ENCODE measurements at places on chromosomes 3 and 15.

- DNase-seq = no peak
These were observed 8.0 kb upstream of the EEFSEC start for GRCh38 chr3:128145279-128145678.

GRCh38 chr3:65401359-65402305 is 637.1 kb downstream of the MAGI1 start:
- no peak for DNase-seq

GRCh38 chr3:27861046-27862036 is 139.2 kb upstream of the EOMES start:
- DNase-seq = no peak

DNA sequence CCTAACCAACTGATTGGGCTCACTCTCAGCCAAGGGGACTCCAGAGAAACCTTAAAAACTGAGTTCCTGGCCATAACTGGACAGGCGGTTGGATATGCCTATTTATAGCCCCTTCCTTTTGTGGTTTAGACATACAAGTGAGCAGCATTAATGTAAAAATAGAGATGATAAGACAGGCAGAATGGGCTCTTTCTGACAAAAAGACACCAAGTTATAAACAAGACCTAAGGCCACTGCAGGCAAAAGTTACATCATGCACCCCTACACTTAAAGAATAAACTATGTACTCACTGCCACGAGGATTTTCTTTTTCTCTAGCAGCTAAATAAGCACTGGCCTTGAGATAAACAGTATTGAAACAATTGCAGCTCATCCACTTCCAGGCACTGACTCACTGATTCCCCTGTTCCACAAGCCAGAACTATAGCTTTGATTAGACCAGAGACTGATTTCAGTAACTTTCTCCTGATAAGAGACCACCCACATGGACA is 30.1 kb downstream of the SUCNR1 start:
- DNase-seq = no peak

- no peak for DNase-seq
These were observed 33.0 kb downstream of the SYNM start for GRCh38 chr15:99137877-99138276.

DNA sequence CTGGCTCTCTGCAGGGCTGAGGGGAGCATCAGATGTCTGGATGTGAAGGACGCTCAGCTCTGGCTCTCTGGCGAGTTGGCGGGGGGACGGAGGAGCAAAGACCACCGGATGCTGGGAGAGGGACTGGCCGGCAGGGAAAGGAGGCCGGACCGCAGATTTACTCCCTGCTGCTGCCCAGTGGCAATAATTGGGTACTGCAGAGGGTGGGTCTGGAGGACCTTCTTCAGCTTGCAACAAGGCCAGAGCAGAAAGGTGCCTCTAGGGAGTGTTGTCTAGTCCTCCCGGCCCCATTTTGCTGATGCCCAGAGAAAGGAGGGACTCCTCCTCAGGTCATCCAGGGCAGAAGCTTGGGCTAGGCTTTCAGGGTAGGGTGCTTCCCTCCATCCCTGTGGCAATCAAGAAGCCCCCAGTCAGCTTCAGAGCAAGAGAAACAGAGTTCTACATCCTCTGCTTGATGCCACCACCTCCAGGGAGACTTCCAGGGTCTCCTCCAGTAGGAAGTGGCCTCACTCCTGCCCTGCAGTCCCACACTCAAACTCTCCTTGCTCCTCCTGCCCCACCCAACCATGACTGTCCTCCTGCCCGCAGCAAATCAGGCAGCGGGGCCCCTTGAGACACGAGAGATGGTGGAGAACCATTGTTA is 20.3 kb upstream of the CSPG4 start:
- DNase-seq = no peak

- no peak for DNase-seq
These were observed 39.2 kb upstream of the TFRC start for GRCh38 chr3:196121066-196121465.

DNA sequence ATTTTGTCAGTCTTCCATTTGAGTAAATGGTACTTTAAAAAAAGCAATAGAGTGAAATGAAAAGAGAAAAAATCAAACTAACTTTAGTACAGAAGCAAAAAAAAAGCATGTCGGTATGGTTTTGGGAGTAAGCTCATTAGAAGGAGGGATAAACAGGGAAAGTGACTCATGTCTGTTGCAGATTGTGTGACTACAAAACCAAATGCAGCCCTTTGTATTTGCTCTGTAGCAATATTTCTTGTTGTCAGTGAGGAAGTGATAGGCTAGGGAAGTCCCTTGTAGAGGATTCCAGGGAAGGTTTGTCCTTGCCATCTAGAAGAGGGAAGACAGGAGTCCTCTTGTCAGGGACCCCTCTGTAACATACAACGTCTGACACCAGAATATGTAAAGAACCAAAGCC is 150.5 kb upstream of the POU1F1 start:
- DNase-seq = no peak

DNA sequence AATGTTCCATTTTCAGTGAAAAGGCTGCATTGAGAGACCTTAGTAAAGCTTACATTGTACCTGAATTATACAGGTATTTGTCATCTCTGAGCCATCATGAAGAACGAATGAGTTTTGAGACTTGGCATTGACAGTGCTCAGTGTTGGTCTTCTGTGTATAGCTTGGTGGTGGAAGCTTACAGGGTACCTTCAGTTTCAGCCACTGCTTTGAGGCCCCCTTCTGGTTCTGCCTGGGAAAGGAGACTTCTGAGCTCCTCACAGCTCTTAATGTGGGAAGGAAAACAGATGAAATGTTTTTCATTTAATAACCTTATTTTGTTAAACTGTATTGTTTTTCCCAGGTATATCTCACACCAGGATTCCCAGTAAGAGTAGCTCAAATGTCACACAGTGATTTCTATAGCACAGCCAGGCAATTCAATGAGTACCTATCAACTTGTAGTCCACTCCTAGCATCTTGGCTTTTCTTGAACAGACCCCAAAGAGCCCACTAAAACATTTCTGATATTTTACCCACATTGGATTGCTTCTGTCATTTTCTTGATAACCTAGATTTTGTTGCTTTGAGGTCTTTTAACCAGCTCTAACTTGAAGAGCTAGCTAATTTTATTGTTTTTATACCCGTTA is 5.6 kb downstream of the SERPINI1 start:
- DNase-seq = no peak

DNA sequence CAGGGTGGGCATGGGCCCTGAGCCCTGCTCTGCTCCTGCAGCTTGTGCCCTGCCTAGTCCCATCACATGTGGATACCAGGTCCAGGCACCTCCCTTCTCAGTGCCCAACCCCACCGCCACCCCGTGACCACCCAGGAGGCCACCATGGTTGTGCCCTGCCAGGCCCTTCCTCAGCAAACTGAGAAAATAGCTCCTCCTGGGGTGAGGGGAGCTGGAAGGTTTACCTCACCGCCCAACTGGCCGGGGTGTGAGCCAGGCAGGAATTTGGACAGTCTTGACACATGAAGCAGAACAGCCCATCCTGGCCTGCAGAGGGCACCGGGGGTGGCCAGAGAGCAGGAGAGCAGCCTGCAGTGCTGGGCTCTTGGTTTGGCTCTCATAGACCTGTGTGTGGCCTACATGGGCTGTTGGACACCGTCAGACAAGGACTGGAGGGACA is 11.4 kb upstream of the C3orf22 start:
- no peak for DNase-seq

- DNase-seq = no peak
These were observed 319.3 kb upstream of the SLCO3A1 start for GRCh38 chr15:91534235-91534634.

- DNase-seq = no peak
These were observed 148.7 kb downstream of the MEX3B start for GRCh38 chr15:81897057-81897677.

- DNase-seq = no peak
These were observed 3.3 kb downstream of the CRYGS start for GRCh38 chr3:186540835-186541226.

GRCh38 chr3:134312873-134313846 is 61.1 kb downstream of the AMOTL2 start:
- DNase-seq = peak; percentile 80

DNA sequence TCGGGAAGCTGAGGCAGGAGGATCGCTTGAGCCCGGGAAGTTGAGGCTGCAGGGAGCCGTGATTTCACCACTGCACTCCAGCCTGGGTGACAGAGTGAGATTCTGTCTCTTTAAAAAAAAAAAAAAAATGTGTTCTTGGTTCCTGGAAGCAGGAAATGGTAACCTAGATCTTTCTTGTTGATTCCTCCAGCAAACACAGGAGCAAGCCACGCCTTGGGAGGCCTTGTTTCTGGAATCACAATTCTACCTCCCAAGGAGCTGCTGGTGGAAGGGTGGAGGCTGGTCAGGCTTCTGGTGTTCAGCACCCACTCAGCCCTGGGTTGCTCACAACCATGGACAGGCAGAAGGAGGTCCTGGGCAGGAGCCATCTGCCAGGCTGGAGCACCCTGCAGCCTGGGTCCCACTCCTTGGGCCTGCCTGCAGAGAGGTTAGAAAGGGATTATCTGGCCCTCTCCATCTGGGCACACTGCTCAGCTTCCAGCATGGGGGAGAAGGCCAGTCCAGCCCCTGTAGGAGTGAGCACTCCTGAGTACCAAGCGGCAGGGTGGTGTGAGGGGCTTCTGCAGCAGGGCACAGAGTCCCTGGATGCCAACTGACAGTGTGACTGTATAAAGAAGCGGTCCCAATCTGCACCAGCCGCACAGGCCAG is 65.6 kb downstream of the ABTB1 start:
- no peak for DNase-seq

DNA sequence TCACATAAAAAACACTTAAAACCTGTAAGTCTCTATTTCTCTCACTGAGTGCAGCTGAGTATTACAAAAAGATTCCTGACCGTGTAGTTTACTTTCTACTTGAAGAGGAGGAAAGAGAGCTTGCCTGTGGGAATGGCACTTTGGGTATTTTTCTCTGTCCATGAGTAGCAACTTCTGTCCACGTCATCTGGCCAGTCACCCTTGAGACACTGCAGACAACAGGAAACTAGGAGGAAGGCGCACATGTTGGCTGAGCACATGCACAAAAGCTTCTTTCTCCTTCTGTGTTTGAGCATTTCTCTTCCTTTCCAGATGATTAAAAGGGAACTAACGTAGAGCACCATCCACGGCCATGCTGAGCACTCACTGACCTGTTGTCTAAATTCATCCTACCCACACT is 19.7 kb downstream of the STARD5 start:
- no peak for DNase-seq

GRCh38 chr15:51853998-51854397 is 24.5 kb downstream of the TMOD3 start:
- DNase-seq = no peak

- DNase-seq = peak; percentile 60
These were observed 93.1 kb downstream of the STAG1 start for GRCh38 chr3:136658946-136659682.

DNA sequence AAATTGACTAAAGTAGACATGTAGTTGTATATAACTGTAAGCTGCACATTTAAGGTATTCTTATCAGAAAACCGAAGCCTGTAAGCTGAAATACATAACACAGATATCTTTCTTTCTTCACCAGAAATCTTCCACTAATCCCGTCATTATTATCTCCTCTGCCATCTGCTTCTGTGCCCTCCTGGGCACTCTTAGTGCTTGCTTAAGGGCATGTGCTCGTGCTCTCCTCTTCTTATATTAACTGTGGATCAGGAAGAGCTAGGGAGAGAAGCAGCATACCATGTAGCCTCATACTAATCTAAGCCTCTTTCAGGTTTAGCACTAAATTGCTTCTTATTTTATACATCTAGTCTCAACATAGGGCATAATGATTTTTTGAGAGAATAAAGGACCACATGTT is 60.8 kb downstream of the RIOX2 start:
- no peak for DNase-seq

- no peak for DNase-seq
These were observed 288.3 kb upstream of the LMCD1 start for GRCh38 chr3:8213286-8213685.

DNA sequence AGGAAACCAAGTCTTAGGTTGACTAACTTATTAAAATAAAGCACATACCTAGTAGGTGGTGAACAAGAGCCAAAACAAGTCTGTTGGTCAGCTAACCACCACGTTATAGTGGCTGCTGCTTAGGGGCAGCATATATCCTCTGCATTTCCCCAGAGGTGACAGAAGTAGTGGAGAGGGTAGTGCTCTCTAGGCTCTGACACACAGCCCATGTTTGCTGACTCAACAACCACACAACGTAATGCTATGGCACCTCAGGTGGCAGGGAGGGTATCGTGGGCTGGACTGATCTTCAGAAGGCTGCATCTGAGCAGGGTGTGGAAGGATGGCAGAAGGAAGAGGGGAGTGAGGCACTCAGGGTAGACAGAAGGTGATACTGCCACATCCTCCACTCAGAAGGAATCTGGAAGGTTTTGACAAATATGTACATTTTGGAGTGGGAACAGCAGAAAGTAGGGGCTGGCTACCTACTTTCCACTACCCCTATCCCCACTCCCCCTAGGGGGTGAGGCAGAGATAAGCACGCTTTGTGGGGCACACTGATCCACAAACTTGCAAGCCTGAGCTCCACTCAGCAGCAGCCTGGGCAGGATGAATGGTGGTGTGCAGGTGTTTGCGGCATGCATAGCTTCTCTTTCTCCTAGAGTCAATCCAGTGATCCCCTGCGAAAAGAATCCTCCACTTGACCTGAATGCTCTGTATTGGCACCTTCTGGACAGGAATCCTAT is 178.1 kb downstream of the RORA start:
- DNase-seq = no peak

- no peak for DNase-seq
These were observed 339.9 kb downstream of the CHL1 start for GRCh38 chr3:536417-536813.

GRCh38 chr3:171511450-171511849 is 51.2 kb upstream of the TNIK start:
- DNase-seq = no peak

GRCh38 chr3:43017004-43017403 is 37.9 kb downstream of the GASK1A start:
- no peak for DNase-seq

GRCh38 chr3:43618142-43618541 is 3.7 kb downstream of the ANO10 start:
- no peak for DNase-seq

DNA sequence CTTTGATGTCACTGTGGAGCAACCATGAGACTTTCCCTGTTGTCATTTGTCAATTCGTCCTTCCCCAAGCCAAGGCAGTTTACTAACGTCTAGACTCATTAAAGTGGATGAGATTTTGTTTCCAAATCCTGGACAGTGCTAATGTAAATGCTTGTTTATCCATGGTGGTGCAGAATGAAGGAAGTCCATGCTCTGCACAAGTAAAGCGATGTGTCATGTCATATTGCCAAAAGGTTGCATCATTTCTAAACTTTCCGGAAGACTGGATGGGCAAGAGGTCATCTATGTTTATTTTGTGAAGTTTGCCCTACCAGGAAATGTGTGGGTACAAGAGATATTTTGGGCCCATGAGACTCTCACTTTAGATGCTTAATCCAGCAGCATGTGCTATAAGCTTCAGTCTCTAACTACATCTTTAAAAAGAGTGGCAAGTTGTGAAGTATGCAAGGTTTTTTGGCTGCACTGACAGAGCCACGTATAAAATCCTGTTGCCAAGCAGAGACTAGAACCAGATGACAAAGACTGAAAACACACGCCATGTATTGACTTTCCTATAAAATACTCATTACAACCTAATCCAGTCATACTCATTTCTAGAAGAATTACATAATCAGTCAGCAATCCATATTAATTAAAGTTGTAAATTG is 72.1 kb upstream of the FNDC3B start:
- DNase-seq = peak; percentile 50

Data from right lung (tissue), 10 donors.